ENCODE measurements at places on chromosomes 1 and 21.

GRCh38 chr1:9317591-9318417 is 25.1 kb downstream of the SPSB1 start:
- peak; percentile 44 for DNase-seq

- peak; percentile 57 for DNase-seq
These were observed 14.7 kb downstream of the JUN start for GRCh38 chr1:58768971-58769808.

DNA sequence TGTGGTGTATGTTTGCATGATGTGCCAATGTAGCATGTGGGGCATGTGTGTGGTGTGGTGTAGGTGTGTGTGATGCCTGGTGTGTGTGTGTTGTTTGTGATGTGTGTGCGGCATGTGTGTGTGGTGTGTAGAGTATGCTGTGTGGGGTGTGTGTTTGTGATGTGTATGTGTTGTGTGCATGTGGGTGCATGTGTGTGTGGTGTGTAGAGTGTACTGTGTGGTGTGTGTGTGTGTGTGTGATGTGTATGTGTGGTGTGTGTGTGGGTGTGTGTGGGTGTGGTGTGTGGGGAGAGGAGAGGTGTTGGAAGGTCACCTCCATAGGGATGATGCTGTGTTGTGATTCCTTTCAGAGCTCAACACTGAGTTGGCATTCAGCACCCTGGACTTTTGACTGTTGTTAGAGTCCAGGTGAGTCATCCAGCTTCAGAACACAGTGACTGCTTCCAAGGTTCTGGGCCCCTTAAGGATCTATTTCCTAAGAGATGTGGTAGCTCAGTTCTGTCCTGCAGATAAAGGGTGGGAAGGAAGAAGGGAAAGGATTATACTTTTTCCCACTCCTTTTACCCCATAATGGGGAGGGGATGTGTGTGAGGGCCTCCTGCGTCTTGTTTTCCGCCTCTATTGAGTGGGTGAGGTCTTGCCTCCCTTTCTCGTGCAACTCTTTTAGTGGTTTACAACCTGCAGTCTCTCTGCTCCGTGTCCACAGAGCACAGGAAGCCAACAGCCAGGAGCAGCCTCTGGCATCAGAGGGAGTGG is 47.6 kb downstream of the RHOU start:
- DNase-seq: no peak

DNA sequence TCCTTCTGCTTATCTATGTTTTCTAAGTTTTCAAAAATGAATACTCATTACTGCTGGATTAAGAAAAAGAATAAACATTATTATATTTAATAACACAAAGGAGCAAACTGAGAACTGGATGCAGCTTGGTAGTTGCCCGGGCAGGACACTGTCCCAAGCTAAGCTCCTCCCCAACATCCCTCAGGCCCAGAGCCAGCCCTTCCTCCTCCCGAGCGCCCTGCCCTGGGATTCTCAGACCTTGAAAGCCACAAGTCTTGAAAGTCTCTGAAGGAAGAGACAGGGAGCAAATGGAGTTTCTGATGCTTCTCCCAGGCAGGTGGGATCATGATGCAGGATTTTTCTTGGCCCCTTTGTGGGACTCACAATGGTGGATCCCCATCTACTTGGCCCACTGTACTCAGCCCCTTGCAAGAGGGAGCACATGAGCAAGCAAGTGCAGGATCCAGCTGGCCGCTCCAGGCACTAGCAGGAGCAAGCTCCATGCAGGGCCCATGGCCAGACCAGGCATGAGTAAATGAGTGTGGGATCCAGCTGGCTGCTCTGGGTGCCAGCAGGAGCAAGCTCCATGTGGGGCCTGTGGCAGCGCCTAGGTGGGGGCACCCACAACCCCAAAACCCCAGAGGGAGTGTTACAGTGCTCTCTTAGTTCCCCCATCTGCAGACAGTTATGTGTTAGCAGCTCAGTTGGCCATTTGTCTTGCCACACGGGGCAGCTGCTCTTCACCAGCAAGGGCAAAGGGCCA is 32.1 kb upstream of the RAB4A start:
- DNase-seq: no peak

- no peak for DNase-seq
These were observed 63.6 kb upstream of the ZBTB40 start for GRCh38 chr1:22387919-22388580.

DNA sequence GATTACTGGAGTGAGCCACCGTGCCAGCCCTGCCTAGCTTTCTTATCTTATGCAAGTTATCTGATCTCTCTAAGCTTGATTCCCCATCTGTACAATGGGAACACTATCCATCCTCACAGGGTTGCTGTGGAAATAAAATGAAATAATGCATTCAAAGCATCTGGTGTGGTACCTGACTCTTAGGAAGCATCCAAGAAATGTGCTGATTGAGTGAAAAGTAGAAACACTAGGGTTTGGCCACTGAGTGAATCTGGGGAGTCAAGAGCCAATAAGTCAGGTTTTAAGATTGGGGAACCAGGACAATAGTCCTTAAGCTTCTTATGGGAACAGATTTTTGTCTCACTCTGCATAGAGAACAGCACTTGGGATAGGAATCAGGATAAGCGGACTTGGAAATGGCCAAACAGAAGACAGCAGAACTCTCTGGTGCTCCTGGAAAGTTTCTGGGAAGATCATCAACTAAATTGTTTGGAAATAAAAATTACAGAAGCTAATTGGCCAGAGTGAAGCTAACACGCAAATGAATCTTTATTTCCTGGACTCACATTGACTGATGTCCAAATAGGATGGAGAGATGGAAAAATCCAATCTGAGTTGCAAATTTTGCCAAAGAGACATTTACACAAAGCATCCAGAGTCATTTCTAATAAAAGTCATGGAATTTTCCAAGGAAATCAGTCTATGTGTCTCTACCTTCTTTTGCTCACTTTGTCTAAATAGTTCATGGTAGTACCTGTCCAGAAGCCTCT is 3.3 kb downstream of the PAFAH2 start:
- no peak for DNase-seq

GRCh38 chr21:29430030-29430429 is 131.3 kb downstream of the BACH1 start:
- no peak for DNase-seq

- DNase-seq: peak; percentile 65
These were observed 6.8 kb downstream of the ARID1A start for GRCh38 chr1:26702680-26703038.

GRCh38 chr1:15382601-15383518 is 26.8 kb upstream of the EFHD2 start:
- DNase-seq: no peak

- DNase-seq: no peak
These were observed 66.4 kb downstream of the DMRTB1 start for GRCh38 chr1:53525595-53525994.

GRCh38 chr1:234708700-234709395 is 98.9 kb upstream of the IRF2BP2 start:
- no peak for DNase-seq

DNA sequence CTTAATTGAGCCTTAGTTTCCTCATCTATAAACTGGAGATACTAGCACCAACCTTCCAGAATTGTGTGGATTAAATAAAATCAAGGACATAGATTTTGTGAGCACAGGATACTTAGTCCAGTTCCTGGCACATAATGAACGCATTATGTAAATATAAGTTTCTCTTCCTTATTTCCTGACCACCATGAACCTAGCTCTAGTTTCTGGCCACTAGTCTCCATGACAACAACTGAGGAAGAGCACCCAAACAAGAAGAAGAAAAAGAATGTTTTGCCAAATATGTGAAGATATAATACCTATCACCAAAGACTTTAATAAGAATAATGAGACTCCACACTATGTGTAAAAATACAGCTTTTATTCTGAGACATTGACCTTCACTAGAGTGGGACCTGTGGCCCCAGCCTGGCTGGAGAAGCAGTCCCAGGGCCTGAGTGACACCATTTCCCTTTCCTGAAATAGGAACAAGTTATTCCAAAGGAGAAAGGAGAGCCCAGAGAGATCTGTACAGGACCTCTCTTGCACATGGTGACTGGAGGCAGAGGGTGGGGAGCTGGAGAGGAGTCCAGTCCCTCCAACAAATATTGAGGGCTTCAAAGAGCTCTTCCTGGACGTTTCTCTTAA is 940 bp upstream of the USF1 start:
- no peak for DNase-seq

GRCh38 chr1:154841384-154841783 is 28.7 kb downstream of the KCNN3 start:
- no peak for DNase-seq

DNA sequence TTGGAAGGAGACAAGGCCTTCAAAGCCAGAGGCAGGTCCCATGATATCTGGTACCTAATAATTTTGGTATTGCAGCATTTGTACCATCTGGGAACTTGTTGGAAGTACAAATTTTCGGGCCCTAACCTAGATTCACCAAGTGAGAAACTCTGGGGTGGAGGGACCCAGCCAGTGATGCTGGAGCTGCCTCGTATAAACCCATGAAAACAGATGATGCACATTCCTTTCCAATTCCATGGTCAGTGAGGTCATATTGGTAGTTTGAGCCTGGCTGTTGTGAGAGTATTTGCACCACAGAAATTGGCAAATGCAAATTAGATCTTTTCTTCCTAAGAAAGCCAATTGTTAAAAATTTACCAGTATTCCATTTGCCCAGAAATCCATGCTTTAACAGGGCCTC is 269.6 kb upstream of the PLXNA2 start:
- DNase-seq: no peak

GRCh38 chr1:26692211-26692792 is 3.5 kb upstream of the ARID1A start:
- DNase-seq: peak; percentile 88

DNA sequence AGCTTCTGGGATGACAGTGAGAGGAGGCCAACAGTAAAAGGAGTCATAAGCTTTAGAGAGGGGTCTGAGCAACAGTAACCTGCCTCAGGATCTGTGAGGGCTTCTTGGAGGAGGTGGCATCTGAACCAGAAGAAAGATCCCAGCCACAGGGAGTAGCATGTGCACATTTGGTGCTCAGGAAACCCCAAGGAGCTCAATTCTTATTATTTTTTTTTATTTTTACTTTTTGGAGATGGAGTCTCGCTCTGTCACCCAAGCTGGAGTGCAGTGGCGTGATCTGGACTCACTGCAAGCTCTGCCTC is 4.7 kb downstream of the THEMIS2 start:
- no peak for DNase-seq

- no peak for DNase-seq
These were observed 602.8 kb downstream of the KCNT2 start for GRCh38 chr1:196005426-196005825.

GRCh38 chr1:63624911-63625310 is 31.7 kb downstream of the PGM1 start:
- DNase-seq: no peak

DNA sequence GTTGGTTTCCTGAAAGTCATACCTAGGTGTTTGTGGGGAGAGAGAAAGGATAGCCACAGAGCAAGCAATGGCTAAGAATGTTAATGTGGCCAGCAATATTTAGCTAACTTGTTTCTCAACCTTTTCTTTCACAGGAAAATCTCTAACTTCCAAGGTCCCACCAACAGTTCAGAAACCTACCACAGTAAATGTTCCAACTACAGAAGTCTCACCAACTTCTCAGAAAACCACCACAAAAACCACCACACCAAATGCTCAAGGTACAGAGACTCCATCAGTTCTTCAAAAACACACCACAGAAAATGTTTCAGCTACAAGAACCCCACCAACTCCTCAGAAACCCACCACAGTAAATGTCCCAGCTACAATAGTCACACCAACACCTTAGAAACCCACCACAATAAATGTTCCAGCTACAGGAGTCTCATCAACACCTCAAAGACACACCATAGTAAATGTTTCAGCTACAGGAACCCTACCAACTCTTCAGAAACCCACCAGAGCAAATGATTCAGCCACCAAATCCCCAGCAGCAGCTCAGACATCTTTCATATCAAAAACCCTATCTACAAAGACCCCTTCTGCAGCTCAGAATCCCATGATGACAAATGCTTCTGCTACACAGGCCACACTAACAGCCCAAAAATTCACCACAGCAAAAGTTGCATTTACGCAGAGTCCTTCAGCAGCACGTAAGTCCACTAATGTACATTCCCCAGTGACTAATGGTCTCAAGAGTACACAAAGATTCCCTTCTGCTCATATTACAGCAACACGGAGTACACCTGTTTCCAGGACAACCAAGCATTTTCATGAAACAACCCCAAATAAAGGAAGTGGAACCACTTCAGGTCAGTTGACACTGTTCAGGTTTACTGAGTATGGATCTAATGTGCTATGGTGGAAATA is 15.3 kb downstream of the CD55 start:
- peak; percentile 39 for DNase-seq

GRCh38 chr1:165439330-165439729 is 5.6 kb downstream of the RXRG start:
- DNase-seq: no peak

- no peak for DNase-seq
These were observed 725.5 kb upstream of the CHRM3 start for GRCh38 chr1:238660849-238661248.

DNA sequence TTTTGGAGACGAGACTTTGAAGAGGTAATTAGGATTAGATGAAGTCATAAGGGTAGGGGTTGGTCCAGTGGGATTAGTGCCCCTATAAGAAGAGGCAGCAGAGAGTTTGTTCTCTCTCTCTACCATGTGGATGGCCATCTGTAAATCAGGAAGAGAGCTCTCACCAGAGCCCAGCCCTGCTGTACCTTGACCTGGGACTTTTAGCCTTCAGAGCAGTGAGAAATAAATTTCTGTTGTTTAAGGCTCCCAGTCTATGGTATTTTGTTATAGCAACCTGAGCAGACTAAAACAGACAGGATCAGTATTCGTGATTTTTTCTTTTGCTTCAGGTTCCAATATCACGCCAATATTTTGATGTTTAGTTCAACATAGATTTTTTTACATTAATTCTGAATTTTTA is 30.0 kb downstream of the TBX15 start:
- no peak for DNase-seq

GRCh38 chr1:193634470-193634869 is 448.1 kb upstream of the B3GALT2 start:
- peak; percentile 39 for DNase-seq

DNA sequence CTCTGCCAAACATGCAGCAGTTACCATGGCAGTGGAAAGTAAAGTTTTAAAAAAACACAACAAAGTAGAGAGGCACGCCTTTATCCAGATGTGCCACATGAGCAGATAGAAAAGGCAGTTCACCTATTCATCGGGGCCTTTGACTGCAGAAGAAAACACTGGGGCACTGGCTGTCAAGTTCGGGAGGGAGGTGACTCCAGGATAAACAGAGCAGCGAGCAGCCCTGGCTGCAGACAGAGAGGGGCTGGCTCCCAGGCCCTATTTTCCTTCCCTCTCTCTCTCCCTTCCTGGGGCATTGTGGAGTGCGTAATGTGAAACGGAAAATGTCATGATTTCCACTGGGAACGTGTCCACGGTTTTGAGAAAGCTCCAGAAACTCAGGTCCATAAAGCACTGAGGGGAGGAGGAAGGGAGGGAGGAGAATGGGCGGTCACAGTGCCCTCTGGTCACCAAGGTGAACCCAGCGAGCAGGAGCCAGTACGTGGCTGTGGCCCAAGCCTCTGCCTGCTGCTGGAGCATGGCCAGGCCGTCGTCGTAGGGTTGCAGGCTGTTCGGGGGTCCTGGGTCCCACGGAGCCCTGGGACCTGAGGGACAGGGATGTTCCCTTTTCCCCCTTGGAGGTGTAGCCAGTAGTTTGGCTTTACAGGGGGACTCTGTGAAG is 114.7 kb upstream of the IRF2BP2 start:
- DNase-seq: peak; percentile 47

Measured in activated CD4-positive, alpha-beta memory T cell treated with anti-CD3 and anti-CD28 coated beads for 36 hours (primary cell).